Stimulated activated CD4-positive, alpha-beta T cell treated with anti-CD3 and anti-CD28 coated beads, Interleukin-15, amount 100 ng/mL, for 1 hour (primary cell): ENCODE measurements at places on chromosomes 1 and 21.

- DNase-seq = no peak
Observed at GRCh38 chr1:201488830-201489589, 17.9 kb downstream of the CSRP1 start.

GRCh38 chr1:204979891-204980649 is 62.9 kb upstream of the CNTN2 start:
- no peak for DNase-seq

GRCh38 chr1:150152182-150152536 is 2.4 kb downstream of the PLEKHO1 start:
- no peak for DNase-seq

DNA sequence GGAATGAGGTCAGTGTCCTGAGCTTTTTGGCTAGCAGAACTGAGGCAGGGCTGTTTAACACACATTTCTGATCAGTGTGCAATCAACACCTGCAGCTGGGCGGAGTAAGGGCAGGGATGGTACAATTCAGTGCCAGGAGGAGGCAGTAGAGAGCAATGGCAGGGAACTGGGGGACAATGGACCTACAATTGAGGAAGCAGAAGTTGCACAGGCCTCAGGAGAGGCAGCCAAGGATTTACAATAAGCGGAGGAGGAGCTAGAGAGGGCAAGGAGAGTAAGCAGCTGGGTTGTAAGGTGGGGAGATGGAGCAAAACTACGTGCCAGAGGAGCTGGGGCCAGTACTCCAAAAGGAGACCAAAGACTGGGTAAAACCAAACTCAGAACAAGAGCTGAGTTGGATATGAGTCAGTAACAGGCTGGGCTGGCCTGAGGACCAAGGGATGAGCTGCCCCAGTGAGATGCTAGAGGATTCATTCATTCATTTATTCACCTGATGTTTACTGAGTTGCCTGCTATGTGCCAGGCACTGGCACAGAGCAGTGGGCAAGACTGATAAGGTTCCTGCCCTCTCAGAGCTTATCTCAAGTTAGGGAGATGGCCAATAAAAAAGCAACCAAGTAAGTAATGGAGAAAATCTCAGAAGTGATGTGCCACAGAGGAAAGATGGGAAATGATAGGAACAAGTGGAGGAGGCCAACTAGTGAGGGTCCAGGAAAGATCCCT is 10.4 kb upstream of the GALE start:
- DNase-seq = no peak

GRCh38 chr1:179082333-179082998 is 596 bp downstream of the TOR3A start:
- peak; percentile 3 for DNase-seq

- no peak for DNase-seq
Observed at GRCh38 chr1:62314454-62315350, 4.5 kb downstream of the KANK4 start.

GRCh38 chr1:211610779-211611556 is 32.0 kb upstream of the SLC30A1 start:
- no peak for DNase-seq

- DNase-seq = no peak
Observed at GRCh38 chr1:1462318-1462966, 9.1 kb upstream of the ATAD3B start.

- DNase-seq = no peak
Observed at GRCh38 chr1:18037651-18038050, 69.9 kb upstream of the IGSF21 start.

- DNase-seq = no peak
Observed at GRCh38 chr1:205782627-205783432, 7.5 kb upstream of the RAB29 start.

- no peak for DNase-seq
Observed at GRCh38 chr21:27467366-27467765, 500.5 kb upstream of the ADAMTS5 start.

GRCh38 chr1:223269006-223269405 is 95.0 kb downstream of the SUSD4 start:
- DNase-seq = no peak

GRCh38 chr1:206808615-206809014 is 36.3 kb upstream of the IL10 start:
- no peak for DNase-seq

DNA sequence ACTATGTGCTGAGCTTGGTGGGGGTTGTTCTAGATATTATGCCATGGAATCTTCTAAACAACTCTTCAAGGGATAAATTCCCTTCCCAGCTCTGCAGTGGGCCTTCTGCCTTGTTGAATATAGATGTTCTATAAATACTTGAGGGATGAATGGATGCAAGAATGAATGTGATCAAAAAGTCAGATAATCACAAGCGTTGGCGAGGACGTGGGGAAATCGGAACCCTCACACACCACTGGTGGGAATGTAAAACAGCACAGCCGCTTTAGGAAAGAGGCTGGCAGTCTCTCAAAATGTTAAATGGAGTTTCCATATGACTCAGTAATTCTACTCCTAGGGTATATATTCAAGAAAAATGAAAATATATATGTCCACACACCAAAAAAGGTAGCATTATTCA is 19.0 kb downstream of the SDC3 start:
- DNase-seq = no peak
